Endodermal cell (in vitro differentiated cells): ENCODE measurements at places on chromosomes 16 and 17. TPM values are rescaled to one million over a fixed set of nuclear protein-coding genes. Genes with fewer than 3 reads are reported as not detected.

The IL21R gene
- total RNA-seq = not detected in 3 replicates

- H3K36me3 ChIP-seq = no peaks in the 10 kb centered on the region
- no peak overlapping the region for H3K4me3 ChIP-seq
- DNase-seq = no peak
- no peak overlapping the region for H3K27ac ChIP-seq
- H3K4me1 ChIP-seq = peaks cover 9% of the 10 kb centered on the region
Measured at GRCh38 chr16:51562891-51563290, 411.8 kb upstream of the SALL1 start.

GRCh38 chr17:64599827-64600226, 62.3 kb downstream of the SMURF2 start:
- H3K4me1 ChIP-seq = no peaks in the 10 kb centered on the region
- H3K27me3 ChIP-seq = no peaks in the 10 kb centered on the region
- DNase-seq = no peak
- H3K4me3 ChIP-seq = no peak overlapping the region
- H3K36me3 ChIP-seq = peaks cover 21% of the 10 kb centered on the region

- no peaks in the 10 kb centered on the region for H3K4me1 ChIP-seq
- no peak overlapping the region for H3K4me3 ChIP-seq
- no peak for DNase-seq
- H3K27ac ChIP-seq = no peak overlapping the region
Measured at GRCh38 chr16:82732461-82732860, 105.7 kb downstream of the CDH13 start.

GRCh38 chr16:66588981-66589713, 9.9 kb downstream of the CMTM2 start:
- H3K27ac ChIP-seq = no peak overlapping the region
- H3K4me3 ChIP-seq = no peak overlapping the region
- DNase-seq = peak; percentile 84
- no peaks in the 10 kb centered on the region for H3K27me3 ChIP-seq
- no peaks in the 10 kb centered on the region for H3K4me1 ChIP-seq

- H3K27ac ChIP-seq = no peak overlapping the region
- no peaks in the 10 kb centered on the region for H3K27me3 ChIP-seq
- peaks cover 4% of the 10 kb centered on the region for H3K4me1 ChIP-seq
- DNase-seq = no peak
- H3K36me3 ChIP-seq = no peaks in the 10 kb centered on the region
- H3K4me3 ChIP-seq = no peak overlapping the region
Measured at GRCh38 chr17:72930031-72930430, 162.5 kb downstream of the SLC39A11 start.

The ATP2C2 gene
- total RNA-seq = 2.6 and 3.0 TPM in 2 replicates

The PPP1R27 gene
- total RNA-seq = not detected in 2 replicates

The SLC25A11 gene
- 76.9 to 90.9 TPM (median 79.8 TPM) in 3 replicates for total RNA-seq

GRCh38 chr17:33209671-33210070, 83.4 kb downstream of the ASIC2 start:
- H3K4me1 ChIP-seq = no peaks in the 10 kb centered on the region
- no peak overlapping the region for H3K27ac ChIP-seq
- peaks cover 81% of the 10 kb centered on the region for H3K27me3 ChIP-seq
- no peaks in the 10 kb centered on the region for H3K36me3 ChIP-seq

DNA sequence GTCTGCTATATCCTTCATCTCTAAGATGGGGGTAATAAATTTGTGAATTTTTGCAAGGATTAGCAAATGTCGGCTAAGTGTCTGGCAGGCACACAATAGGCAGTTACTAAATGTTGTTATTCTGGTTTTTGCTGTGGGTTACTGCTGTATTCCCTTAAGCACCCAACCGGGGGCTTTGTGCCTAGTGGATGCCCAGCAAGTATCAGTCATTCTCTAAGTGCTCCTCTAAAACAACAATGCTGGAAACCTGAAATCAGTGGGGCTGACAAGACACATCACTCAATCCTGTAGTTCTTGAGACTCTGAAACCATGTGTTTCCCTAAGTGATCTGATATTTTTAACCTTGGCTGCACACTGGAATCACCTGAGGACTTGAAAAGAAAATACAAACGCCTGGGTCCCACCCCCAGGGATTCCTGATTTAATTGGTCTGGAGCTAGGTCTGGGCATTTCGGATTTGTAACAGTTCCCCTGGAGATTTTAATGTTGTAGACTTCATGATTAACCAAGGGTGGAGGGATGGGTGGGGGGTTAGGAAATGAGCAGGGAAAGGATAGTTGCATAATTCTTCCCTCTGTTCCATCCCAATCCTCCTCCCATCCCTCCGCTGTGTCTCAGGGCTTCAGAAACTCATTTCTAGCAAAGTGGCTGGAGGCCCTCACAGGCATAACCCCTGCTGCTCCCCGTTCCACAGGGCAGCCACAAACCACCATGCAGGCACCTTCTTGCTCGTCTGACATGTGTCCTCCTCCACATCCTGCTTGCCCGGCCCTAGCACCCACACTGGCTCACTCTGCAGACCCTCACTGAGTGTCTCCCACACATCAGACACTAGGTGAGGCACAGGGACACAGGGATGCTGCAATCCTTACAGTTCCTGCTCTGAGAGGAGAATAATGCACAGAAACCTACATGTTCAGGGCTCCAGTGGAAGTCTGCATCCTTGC, 61.7 kb upstream of the LYRM9 start:
- peaks cover 7% of the 10 kb centered on the region for H3K27me3 ChIP-seq
- no peaks in the 10 kb centered on the region for H3K36me3 ChIP-seq
- no peak overlapping the region for H3K4me3 ChIP-seq
- H3K27ac ChIP-seq = no peak overlapping the region
- H3K4me1 ChIP-seq = peaks cover 15% of the 10 kb centered on the region
- peak; percentile 64 for DNase-seq

DNA sequence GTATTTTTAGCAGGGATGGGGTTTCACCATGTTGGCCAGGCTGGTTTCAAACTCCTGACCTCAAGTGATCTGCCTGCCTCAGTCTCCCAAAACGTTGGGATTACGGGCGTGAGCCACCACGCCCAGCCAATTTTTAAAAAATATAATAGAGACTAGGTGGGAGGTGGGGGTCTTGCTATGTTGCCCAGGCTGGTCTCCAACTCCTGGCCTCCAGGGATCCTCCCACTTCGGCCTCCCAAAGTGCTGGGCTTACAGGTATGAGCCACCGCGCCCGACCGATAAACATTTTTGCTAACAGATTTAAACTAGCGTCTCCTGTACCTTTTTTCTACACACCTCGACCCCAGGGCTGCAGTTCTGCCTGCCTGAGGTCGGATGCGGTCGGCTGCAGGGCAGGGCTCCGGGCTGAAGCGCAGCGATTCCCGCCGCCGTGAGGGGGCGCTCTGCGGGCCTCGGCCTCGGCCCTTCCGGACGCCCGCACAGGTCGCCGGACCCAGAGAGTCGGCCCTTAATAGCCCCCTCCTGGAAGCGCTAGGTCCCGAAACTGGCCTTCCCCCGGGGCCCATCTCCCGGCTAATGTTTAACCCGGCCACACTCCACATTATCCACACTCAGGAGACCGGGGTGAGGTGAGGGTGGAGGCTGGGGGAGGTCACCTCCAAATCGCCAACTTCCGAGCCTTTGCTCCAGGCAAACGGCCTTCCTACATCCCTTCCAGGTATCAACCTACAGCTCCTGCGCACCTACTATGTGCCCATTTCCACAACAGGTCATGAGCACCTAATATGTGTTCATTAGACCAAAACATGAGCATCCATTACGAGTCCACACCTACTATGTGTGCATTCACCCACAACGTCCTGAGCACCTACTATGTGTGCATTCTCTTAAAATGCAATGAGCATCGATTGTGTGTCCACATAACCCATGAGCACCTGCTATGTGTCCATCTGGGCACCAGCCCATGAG, 2.0 kb upstream of the GLIS2 start:
- H3K36me3 ChIP-seq = no peaks in the 10 kb centered on the region
- H3K4me3 ChIP-seq = no peak overlapping the region
- H3K27me3 ChIP-seq = peaks cover 21% of the 10 kb centered on the region
- H3K4me1 ChIP-seq = peaks cover 17% of the 10 kb centered on the region
- H3K27ac ChIP-seq = no peak overlapping the region
- DNase-seq = peak; percentile 93

The TMEM235 gene
- total RNA-seq = 1.0 TPM in 1 of 3 replicates, not detected in the others

The KRT25 gene
- not detected in 2 replicates for total RNA-seq

DNA sequence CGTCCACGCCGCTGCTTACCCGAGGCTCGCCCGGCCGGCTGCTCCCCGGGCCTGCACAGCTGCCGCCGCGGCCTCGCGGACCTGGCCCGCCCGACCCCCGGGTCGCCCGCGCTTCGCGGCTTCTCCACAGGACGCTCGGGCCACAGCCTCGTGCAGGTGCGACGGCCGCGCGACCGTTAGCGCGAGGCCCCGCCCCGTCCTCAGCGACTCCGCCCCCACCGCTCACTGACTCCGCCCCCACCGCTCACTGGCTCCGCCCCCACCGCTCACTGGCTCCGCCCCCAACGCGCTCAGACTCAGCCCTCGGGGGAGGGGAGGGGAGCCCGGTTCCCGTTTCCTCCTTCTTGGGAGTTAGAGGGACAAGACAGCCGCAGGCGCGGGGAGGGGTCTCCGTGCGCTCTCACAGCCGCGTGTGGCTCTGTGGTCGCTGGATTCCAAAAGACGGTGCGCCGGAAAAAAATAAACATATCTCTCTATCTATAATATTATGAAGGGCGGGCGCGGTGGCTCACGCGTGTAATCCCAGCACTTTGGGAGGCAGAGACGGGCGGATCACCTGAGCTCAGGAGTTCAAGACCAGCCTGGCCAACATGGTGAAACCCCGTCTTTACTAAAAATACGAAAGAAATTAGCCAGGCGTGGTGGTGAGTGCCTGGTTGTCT, at the start of gene MEIOB:
Gene MEIOB, minus strand, starts transcription at position 191 of the 662 bp plus-strand sequence. CDS start 3,989 bp downstream, outside the sequence.
- no peak within 1 kb of the TSS for H3K4me3 ChIP-seq
- peak; percentile 94 for DNase-seq
- H3K36me3 ChIP-seq = no peaks in the 10 kb centered on the region
- H3K27me3 ChIP-seq = peaks cover 22% of the 10 kb centered on the region
